H4 (cell line): ENCODE measurements at places on chromosomes 7 and 10. TPM values are rescaled to one million over a fixed set of nuclear protein-coding genes. Genes with fewer than 3 reads are reported as not detected.

DNA sequence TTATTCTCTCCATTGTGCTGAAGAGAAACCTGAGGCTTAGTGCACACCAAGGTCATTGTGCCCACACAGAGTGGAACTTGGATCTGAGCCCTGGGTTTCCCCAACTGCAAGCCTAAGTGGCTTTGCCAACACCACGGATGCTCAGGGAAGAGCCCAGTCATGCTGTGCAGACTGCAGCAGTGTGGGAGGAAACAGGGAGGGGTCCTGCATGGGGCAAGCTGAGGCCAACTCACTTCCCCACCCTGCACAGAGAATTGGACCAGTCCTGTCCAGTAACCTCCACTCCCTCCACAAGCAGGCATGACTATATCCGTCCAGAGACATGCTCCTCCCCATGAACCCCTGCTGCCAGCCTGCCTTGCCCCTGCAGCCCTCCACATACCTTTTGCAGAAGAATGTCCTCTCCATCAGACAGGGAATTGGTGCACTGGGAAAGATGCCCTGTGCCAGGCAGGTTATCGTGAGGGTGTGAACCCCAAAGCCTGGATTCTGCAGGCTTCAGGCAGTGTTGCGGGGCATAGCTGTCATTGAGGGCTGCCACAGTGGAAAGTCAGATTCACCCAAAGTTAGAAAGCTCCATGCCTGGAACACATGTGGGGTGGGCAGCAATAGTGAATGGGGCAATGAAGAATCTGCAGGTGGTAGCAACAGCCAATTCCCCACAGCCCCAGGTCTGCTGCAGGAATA is 44.9 kb downstream of the DRGX start:
- DNase-seq = no peak

The VGF gene
- total RNA-seq = 3.6 and 7.1 TPM in 2 replicates

DNA sequence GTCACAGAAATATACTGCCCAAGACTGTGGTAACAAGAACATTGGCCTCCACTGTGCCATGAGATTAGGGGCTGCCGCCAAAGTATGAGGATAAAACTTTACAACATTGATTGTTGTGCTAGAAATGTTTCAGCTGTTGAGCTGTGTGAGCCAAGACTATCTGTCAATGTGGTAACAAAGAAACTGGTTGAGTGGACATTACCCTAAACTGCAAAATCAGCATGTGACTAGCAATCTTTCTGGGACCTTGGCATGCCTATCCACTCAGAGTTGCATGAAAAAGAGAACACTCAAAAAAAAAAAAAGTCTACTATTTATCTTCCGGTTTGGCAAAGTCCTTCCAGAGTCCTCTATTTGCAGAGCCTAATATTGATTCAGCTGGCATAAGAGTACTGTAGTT is 605.6 kb upstream of the CNTNAP2 start:
- no peak for DNase-seq

The OR2A42 gene
- total RNA-seq = not detected in 2 replicates

- DNase-seq = no peak
Measured at GRCh38 chr7:40761762-40762560, 627.2 kb downstream of the SUGCT start.

GRCh38 chr10:104033966-104034365 is 51.7 kb downstream of the COL17A1 start:
- DNase-seq = no peak

The ASB15 gene
- total RNA-seq = not detected in 2 replicates

GRCh38 chr7:20797462-20798080 is 10.9 kb upstream of the SP8 start:
- peak; percentile 77 for DNase-seq

DNA sequence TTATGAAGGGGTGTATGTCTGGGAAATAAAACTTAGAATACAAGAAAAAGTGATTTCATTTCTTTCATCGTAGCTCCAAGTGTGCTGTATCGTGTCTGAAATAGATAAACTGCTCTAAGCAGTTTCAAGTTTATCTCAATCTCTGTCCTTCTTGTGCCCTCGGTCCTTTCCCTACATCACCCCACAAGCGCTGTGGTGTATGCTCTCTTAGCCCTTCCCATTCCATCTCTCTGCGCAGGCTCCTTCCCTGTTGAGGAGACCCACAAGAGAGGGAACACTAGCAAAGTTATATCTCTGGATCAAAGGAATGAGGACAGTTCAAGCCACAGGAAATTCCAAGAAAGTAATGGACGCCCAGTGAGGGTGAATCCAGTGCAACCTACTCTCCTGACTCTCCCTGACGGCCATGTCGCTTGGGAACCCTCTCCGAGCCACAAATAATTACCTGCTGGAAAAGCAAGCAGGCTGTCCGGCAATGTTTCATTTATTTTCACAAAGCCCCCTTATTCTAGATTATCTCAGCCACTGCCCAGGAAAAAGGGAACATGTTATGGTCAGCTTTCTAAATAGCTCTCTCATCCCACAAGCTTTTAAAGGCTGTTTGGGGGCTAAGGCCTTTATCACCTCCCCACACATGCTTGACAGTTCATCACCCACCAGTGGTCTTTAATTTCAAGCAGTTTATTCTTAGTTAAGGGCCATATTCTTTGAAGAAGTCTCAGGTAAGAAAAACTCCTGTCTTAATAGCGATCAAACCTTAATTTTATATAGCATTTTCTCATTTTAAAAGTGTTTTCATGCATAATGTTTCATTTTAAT is 34.8 kb downstream of the LRRC4 start:
- DNase-seq = no peak

GRCh38 chr10:77036993-77037734 is 600.4 kb downstream of the KCNMA1 start:
- DNase-seq = no peak

The SORCS3 gene
- not detected in 2 replicates for total RNA-seq

The MSS51 gene
- 0.12 TPM in 1 of 2 replicates, not detected in the other for total RNA-seq

DNA sequence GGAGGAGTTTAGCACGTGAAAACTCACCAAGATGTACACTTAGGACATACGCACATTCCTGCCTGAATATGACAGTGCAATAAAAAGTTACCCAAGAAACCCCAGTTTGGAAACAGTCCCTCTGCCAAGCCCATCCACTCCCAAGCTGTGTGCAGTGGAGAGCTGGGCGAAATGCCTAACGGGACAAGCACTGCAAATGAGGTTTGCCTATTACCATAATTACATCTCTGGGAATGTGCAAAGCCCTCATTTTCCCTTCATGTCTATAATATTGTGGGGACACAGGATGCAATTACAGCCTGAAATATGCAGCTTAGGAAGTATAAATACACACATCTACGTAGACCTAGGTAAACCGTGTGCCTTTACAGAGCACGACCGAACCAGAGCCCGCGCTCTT is 117.5 kb downstream of the PLXNA4 start:
- no peak for DNase-seq

DNA sequence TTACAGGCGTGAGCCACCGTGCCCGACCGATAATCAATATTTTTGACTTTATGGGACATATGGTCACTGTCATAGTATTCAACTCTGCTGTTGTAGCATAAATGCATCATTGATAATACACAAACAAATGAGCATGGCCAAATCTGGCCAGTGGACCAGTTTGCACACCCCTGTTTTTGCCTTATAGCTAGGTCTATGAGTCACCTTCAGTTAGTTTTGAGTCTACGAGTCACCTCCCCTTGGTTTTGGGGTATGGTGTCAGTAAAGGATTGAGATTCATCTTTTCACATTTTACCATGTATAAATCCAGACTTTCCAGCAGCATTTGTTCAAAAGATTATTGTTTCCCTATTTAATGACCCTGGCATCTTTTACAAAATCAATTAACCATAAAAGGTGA is 362.5 kb upstream of the NRP1 start:
- DNase-seq = no peak

DNA sequence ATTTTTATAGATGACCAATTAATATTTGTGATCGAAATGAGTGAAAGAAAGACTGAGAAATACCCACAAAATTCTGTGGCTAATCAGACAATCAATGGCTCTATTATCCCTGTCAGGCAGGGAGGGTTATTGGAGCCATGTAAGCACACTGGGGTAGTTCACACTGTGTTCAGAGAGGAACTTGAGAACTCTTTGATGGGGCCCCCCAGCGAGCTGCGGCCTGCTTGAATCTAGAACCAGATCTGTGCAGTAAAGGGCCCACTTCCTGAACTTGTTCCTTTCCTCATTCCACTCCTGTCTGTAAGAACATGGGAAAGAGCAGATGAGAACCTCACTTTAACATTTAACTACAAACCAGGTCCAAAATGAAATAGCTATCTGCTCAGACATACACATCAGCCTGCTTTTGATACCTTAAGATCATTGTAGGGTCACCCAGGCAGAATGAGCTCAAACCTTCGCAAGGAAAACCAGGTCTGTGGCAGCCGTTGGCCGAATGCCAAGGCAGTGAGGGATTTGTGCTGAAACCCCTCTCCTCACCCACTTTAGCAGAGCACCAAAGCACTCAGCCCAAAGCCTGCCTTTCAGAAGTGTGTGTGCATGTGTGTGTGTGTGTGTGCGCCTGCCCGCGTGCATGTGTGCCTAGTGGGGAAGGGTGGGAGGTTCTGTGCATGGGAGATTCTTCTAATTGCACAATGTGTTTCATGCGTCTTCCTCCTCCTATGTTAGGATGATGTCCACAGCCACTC is 365.6 kb upstream of the MGMT start:
- DNase-seq = no peak

DNA sequence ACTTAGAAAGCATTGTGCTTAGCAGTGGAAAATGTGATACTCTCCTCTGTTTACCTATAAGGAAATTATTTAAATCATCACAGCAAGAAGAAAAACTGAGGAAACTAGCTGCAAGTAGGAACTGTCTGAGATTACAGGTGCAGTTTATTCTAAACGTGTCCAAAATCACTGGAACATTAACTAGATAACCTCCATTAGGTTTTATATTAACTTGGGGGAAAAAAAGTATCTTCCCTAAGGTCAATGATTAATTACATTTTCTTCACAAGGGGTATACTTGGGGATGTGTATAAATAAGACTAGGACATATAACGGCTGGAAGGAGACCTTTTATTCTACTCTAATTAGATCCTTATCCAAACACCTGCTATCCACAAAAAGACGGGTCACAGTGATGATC is 3.7 kb downstream of the GOT1 start:
- no peak for DNase-seq

The ASB4 gene
- total RNA-seq = not detected in 2 replicates

GRCh38 chr7:115728518-115728917 is 302.0 kb downstream of the TFEC start:
- DNase-seq = no peak
